Mesendoderm (in vitro differentiated cells): ENCODE measurements at places on chromosomes 12 and 14.
A peak's percentile ranks its signal among the peaks of the same experiment; 100 is the strongest.

- DNase-seq, result no peak
Observed at GRCh38 chr12:106359646-106360399, 2.3 kb downstream of the POLR3B start.

DNA sequence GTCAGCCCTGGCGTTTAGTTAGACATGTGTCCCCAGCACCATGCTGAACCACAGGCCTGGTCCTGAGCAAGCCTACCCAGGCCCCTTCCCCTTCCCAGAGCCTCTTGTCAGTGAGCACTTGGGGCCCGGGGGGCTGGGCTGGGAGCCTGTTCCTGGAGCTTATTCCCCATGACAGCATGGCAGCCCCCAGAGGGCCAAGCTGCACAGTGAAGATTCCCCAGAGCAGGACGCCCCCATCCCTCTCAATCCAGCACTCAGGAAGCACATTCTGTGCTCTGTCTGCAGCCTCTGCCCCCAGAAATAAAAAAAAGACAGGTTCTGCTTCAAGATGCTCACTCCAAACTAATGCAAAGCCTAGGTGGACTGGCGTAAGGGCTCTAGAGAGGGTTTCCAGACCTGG is 117.3 kb downstream of the LGMN start:
- DNase-seq, result no peak

GRCh38 chr12:57609781-57610553 is 1.3 kb upstream of the ARHGEF25 start:
- peak; percentile 45 for DNase-seq

GRCh38 chr14:100532154-100532861 is 54.9 kb downstream of the BEGAIN start:
- DNase-seq, result no peak

GRCh38 chr14:35333797-35334743 is 41.9 kb downstream of the PSMA6 start:
- DNase-seq, result no peak

DNA sequence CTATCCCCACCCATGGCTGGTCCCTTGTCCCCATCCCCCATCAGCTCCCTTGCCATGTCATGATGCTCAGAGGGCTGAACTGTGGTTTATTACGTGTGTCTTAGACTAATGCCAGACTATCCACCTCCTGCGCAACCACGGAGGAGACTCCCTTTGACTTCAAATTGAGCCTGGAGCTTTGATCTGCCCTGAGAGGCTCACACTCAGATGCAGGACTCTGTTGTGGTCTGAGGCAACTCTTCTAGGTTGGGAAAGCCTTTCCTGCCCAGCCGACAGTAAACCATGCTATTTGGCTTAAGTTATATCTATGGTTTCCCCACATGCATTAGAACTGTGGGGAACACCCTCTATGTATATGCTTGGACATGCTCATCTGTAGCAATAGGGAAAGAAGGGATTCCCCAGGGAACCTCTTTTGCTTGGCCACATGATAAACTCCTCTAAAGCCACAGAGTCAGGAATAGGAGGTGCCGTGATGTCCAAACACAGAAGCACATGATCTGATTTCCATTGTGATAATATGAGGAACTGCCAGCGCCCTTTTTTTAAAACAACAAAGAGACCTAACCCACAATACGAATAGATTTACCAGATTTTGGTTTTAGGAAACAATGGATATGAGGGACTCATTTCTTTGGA is 11.1 kb upstream of the LGALS3 start:
- no peak for DNase-seq

GRCh38 chr12:23895792-23896218 is 53.7 kb downstream of the SOX5 start:
- peak; percentile 84 for DNase-seq

DNA sequence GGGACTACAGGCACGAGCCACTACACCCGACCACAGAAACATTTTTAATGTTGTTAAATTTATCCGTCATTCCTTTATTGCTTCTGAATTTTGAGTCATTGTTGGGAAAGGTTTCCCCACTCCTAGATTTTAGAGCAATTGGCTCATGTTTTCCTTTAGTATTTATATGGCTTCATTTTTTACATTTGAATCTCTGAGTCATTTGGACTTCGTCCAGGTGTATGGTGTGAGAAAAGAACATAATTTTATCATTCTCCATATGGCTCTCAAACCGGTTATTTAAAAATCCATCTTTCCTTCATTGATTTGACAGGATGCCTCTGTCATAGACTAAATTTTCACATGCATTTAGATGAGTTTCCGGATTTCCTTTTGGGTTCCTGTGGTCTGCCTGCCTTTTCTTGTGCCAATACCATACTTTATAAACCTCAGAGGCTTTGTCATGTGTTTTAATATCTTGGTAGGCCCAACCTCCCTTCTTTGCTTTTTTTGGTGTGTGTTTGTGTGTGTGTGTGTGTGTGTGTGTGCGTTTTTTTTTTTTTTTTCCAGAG is 30.9 kb downstream of the LRTM2 start:
- DNase-seq, result no peak

GRCh38 chr12:132711080-132711843 is 620 bp downstream of the PGAM5 start:
- peak; percentile 29 for DNase-seq

DNA sequence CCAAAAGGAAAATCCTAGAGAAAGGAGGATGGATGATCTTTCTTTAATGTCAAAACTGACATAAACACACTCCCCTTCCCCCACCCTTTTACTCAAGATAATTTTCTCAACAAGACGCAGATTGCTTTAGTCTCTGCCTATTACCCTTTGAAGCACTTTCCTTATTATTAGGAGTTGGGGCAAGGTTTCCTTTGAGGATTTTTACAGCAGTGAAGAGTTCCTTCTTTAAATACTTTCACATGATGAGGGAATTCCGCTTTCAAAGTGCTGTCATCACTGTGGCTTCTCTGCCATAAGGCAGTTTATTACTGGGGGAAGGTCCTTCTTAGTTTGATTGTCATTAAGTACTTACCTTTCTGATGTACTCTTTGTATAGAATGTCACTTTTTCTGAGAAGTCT is 172.1 kb downstream of the MSRB3 start:
- DNase-seq, result no peak

DNA sequence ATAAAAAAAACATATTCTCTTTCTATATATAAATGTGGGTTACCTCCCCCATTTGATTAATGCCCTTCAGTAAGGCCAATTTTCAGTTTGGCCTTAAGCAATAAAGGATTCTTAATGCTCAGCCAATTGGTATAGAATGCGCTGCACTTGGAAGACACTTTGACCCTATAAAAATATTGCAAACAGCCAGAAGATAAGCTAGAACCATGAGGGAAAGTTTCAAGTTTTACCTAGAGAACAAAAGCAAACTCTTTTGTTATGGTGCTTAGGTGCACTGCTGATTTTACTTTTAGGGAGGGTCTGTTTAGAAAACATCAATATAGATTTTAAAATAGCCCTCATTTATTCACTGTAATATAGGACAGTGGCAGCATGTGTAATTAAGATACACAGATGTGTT is 251.6 kb upstream of the SLC16A7 start:
- no peak for DNase-seq

DNA sequence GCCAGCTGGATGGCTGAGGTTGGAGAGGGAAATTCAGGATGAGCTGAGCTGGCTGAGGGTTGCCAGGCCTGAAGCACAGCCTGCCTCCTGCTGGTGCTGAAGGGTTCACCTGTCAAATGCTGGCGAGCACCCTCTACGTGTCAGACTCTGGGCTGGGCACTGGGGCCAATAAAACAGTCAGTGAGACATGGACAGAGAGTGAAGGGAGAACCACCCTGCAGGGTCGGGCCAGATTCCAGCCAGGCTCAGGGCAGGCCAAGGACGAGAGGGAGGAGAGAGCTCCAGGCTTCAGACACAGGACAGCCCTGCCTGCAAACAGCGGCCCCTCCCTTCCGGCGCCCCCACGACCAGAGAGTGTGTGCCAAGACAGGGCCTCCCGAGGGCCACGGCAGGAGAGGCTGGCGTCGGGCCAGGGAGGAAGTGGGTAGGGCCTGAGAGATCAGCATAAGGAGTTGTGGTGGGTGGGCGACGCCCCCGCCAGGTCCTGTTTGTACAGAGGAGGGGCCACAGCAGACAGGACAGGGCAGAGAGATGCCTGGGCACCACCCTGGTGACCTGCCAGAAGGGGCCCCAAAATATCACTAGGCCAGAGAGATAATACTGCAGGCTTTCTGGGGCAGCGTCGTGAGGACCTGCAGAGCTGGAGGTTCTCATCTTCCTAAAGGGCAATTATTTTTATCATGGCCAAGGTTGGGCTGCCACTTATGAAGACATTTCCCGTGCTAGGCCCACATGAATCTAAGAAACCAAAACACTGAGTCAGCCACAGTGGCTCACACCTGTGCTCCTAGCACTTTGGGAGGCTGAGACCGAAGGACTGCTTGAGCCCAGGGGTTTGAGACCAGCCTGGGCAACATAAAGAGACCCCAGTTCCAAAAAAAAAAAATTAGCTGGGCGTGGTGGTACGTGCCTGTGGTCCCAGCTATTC is 73.1 kb upstream of the GPR68 start:
- DNase-seq, result no peak
